ENCODE measurements at places on chromosomes 12 and 14. TPM values are rescaled to one million over a fixed set of nuclear protein-coding genes. Genes with fewer than 3 reads are reported as not detected.

The FAIM2 gene
- total RNA-seq = not detected

The SLC24A4 gene
- not detected for total RNA-seq

The TNFAIP2 gene
- 3.0 TPM for total RNA-seq

The RCOR1 gene
- 21.7 TPM for total RNA-seq

The KLHL33 gene
- 3.6 TPM for total RNA-seq

The HOXC4 gene
- 1.2 TPM for total RNA-seq

The JPH4 gene
- not detected for total RNA-seq

The SERPINA5 gene
- not detected for total RNA-seq

The KCNJ8 gene
- not detected for total RNA-seq

The ARG2 gene
- total RNA-seq = 2.6 TPM

The BDKRB2 gene
- not detected for total RNA-seq

The TMEM233 gene
- total RNA-seq = not detected

The KCNA5 gene
- total RNA-seq = not detected

The IFNG-AS1 gene
- total RNA-seq = 5.1 TPM

The C12orf50 gene
- 0.08 TPM for total RNA-seq

The LIN7A gene
- not detected for total RNA-seq

The MRPL42 gene
- 50.2 TPM for total RNA-seq

The ITPR2 gene
- total RNA-seq = 43.3 TPM

The PCED1B gene
- total RNA-seq = 104 TPM

The TAS2R42 gene
- not detected for total RNA-seq

The HOXC11 gene
- not detected for total RNA-seq

The PLXNC1 gene
- 40.6 TPM for total RNA-seq

The CLEC6A gene
- not detected for total RNA-seq

The SERPINA10 gene
- total RNA-seq = not detected

The TPH2 gene
- total RNA-seq = not detected

The PPFIA2 gene
- total RNA-seq = not detected

The ACVRL1 gene
- not detected for total RNA-seq

The SPIC gene
- total RNA-seq = not detected

The ESPL1 gene
- 90.5 TPM for total RNA-seq

The LRRC10 gene
- total RNA-seq = not detected

The PLEKHD1 gene
- 0.11 TPM for total RNA-seq

The GPRC5D gene
- total RNA-seq = not detected

The CELA1 gene
- total RNA-seq = not detected

The PLCZ1 gene
- not detected for total RNA-seq

The CD69 gene
- 116 TPM for total RNA-seq

The FOXN3 gene
- 101 TPM for total RNA-seq

The DPF3 gene
- total RNA-seq = 3.8 TPM

The OR4M1 gene
- not detected for total RNA-seq

The DUSP6 gene
- total RNA-seq = 85.0 TPM

The DEPDC4 gene
- total RNA-seq = 2.0 TPM

The KCNC2 gene
- not detected for total RNA-seq

The LRIG3 gene
- not detected for total RNA-seq

The DCN gene
- not detected for total RNA-seq

The TOMM20L gene
- total RNA-seq = not detected

The STAB2 gene
- not detected for total RNA-seq

The MED6 gene
- 52.8 TPM for total RNA-seq

The GRIN2B gene
- not detected for total RNA-seq

The MANSC1 gene
- total RNA-seq = not detected

The OTX2 gene
- not detected for total RNA-seq

The LPAR5 gene
- total RNA-seq = 20.9 TPM

The LMNTD1 gene
- not detected for total RNA-seq

The OTOGL gene
- total RNA-seq = not detected

The PTGER2 gene
- 115 TPM for total RNA-seq

The SERPINA12 gene
- total RNA-seq = not detected

The KLRG1 gene
- total RNA-seq = 14.4 TPM

The GDF3 gene
- not detected for total RNA-seq

The PNN gene
- total RNA-seq = 105 TPM

Measured in activated naive CD8-positive, alpha-beta T cell treated with anti-CD3 and anti-CD28 coated beads, Interleukin-2, amount 10 ng/mL, durations not matched to agents 7 days and 5 days (primary cell).